ENCODE measurements at places on chromosomes 5 and 9. TPM values are rescaled to one million over a fixed set of nuclear protein-coding genes. Genes with fewer than 3 reads are reported as not detected.

DNA sequence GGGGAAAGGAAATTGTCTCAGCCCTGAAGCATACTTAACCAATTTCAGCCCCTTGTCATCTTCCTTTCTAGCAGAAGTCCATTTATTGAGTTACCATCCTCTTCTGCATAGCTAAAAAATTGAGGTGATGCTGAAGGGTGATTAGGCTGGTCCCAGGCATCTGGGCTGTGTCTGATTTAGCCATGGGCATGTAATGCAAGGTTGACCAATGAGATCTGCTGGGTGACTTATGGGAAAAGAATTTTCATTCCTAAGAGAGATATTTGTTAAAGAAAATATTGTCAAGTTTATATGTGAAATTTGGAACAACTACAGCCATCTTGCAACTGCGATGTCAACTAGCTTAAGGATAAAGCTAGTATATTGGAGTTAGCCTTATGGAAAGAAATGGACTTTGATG is 5.1 kb downstream of the ITGA2 start:
- DNase-seq = no peak

- DNase-seq = no peak
These were observed 341.5 kb downstream of the OSTF1 start for GRCh38 chr9:75429531-75430475.

- no peak for DNase-seq
These were observed 8.2 kb downstream of the TMEM232 start for GRCh38 chr5:110718311-110718710.

DNA sequence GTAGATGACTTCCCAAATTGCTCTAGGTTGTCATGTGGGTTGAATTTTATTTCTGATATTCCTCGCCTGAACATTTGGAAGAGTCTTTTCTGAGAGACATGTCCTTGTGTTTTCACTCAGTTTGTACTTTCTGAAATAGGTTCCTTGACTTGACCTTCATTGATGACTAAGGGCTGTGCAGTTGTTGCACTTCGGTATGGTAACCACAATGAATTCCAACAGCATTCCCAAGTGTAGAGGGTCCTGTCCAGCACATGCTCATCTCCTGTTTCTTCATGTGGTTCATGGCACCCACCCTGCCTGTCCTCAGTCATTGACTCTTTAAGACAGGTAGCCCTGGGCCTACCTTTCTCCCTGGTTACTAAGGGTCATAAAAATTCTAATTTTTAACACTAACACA is 527.8 kb downstream of the MTRR start:
- no peak for DNase-seq

DNA sequence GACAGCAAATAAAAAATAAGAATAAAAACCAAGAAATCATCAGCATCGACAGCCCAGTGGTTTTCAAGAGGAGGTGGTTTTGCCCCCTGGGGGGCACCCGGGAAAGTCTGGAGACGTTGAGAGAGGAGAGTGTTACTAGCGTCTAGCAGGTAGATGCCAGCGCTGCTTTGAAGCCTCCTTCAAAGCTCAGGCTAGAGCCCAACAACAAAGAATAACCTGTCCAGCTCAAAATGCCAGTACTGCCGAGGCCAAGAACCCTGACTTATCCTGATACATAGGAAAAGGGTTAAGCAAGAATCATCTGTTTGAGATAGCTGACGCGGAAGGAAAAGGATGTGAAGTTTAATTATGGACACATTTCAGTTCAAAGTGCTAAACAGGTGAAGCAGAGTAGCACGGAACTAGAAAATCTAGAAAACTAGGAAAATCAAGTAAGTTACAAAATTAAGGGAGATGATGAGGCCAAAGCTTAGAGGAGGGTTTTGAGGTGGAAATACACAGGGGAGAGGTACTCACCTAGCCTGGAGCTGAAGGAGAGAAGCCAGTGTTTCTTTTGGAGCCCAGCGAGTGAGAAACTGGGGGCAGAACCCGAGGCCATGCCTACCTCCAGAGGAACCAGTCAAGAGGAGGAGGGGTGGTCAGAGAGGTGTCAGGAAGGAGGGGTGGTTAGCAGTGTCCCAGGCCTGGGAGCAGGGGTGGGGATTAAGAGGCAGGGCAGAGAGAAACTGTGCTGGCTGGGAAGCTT is 121.0 kb upstream of the RETREG1 start:
- no peak for DNase-seq

GRCh38 chr9:130054820-130055219 is 1.1 kb downstream of the GPR107 start:
- no peak for DNase-seq

The DBH gene
- total RNA-seq = not detected

The FRRS1L gene
- total RNA-seq = 4.3 TPM

DNA sequence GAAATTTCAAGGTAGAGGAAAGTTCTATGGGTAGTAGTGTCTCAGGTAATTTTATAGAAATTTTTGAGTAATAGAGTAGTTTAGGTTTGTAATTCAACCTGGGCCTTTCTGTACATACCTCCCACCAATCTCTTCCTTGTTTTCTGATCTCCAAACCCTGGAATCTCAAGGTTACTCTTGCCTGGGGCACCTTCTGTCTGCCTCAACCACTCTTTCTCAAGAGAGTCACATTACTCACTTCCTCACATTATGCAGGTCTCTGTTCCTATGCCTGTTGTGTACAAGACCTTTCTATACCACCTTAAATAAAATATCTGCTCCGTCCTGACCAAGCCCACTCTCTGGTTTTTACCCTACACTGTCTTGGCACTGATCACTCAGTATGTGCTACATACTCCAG is 412.6 kb upstream of the CTNND2 start:
- DNase-seq = no peak

- DNase-seq = no peak
These were observed 5.0 kb upstream of the C1QTNF3 start for GRCh38 chr5:34047774-34048572.

The TPPP gene
- total RNA-seq = 12.2 TPM

DNA sequence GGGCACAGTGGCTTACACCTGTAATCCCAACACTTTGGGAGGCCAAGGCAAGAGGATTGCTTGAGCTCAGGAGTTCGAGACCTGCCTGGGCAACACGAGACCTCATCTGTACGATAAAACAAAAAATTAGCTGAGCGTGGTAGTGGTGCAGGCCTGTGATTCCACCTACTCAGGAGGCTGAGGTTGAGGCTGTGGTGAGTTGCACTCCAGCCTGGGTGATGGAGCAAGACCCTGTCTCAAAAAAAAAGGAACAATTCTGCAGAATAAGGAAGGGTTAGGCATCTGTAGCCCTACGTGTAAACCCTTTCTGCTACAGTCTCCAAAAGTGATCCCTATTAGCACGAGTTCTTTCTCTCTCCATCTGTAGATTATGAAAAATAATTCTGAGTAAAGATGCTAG is 19.9 kb downstream of the CDC26 start:
- DNase-seq = no peak

- no peak for DNase-seq
These were observed 3.1 kb downstream of the TBC1D9B start for GRCh38 chr5:179904463-179905160.

DNA sequence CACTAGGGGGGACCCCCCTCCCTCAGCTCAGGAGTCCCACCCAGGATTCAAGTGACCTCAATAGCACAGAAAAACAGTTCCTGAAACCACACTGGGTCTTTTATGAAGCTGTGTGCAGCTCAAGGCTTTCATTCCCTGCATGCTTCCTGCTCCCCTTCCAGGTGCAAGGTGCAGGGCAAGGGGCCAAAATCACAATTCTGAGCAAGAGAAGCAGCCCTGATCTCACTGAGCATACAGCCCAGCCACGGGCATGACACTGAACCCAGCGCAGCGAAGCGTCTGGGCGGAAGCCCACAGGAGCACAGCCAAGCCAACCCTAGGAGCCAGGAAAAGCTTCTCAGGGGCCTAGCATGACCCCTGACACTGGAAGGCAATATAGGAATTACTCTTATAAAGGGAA is 62.9 kb downstream of the IRX2 start:
- DNase-seq = no peak

The PCDHA9 gene
- not detected for total RNA-seq

The CTNND2 gene
- total RNA-seq = 8.6 TPM

GRCh38 chr9:20048985-20049384 is 260.1 kb upstream of the SLC24A2 start:
- DNase-seq = no peak

DNA sequence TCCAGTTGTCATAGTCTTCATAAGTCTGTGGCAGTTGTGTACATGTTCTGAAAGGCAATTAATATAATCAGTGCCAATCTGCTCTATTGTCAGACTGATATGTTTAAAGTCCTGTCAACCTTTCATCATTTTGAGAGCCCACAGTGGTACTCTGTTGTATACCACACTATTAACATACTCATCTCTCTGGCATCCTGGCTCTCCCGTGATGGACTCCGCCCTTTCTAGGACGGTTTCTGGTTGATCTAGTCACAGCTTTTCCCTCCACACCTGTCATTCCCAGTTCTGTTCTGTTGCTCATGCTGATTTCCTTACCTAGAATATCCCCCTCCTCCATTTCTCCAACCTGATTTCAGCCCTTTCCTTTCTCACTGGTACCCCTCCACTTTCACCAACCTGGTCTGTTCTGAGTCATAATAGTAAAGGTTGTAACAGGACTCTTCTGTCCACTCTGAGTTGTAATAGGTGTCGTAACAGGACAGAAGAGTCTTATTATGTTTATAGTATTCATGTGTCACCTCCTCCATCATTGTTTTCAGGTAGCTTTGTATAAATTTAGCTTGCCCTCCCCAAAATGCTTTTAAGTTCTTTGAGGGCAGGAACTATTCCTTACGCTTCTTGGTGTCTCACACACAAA is 4.1 kb downstream of the PTCD2 start:
- no peak for DNase-seq

- no peak for DNase-seq
These were observed 85.4 kb upstream of the PLPP1 start for GRCh38 chr5:55620009-55620765.

The PCDHAC1 gene
- 0.51 TPM for total RNA-seq

DNA sequence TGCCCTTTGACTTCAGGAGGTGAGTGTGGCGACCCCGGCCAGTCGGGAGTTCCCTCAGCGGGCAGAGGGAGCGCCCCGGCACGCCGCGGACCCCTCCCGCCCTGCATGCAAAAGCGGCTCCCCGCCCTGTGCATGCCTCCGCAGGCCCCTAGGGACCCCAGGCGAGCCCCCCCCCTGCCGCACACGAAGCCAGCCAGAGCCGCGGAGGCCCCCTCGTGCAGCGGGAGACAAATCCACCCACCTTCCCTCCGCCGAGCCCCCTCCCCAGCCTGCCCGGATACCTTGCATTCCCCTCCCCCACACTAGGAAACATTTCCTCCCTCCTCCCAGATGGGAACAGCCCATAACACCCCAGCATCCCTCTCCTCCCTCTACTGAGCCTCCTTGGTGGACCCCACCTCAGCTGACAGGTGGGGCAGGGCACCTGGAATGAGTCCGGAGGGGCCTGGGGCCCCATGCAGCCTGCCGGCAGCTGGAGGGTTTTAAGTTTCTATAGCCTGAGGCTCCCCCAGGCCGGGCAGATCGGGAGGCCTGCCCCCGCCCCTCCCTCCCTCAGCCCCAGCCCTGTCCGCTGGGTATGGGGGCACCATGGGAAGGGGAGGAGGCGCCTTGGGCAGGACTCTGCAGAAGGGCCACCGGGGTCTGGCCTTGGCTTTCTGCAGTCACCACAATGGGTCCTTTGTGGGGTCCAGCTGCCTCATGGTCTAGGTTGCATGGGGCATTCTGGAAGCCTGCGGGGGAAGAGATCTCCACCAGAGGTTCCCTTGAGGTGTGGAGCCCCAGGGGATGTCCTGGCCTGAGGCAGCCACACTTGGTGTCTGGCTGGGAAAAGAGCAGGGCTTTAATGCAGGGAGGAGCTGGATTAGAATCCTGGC is 601 bp downstream of the ERGIC1 start:
- DNase-seq = no peak

DNA sequence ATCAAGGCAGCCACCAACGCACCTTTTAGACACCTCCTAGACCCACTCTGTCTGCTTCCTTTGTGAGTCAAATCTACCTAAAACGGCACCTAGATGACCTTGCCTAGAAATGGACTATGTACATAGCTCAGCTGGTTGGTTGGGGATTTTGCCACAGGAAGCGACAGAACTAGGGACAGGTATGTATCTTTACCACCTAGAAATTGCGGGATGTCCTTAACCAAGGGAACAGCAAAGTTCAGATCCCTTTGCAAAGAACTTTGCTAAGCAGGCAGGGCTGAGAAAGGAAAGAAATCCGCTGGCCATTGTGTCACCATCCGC is 2.0 kb upstream of the ENC1 start:
- no peak for DNase-seq

- DNase-seq = no peak
These were observed 5.1 kb upstream of the POU5F2 start for GRCh38 chr5:93746406-93747056.

GRCh38 chr5:22669345-22669744 is 183.8 kb downstream of the CDH12 start:
- DNase-seq = no peak

GRCh38 chr5:136891175-136891972 is 526.0 kb upstream of the TRPC7 start:
- no peak for DNase-seq

The KIF20A gene
- 4.3 TPM for total RNA-seq

DNA sequence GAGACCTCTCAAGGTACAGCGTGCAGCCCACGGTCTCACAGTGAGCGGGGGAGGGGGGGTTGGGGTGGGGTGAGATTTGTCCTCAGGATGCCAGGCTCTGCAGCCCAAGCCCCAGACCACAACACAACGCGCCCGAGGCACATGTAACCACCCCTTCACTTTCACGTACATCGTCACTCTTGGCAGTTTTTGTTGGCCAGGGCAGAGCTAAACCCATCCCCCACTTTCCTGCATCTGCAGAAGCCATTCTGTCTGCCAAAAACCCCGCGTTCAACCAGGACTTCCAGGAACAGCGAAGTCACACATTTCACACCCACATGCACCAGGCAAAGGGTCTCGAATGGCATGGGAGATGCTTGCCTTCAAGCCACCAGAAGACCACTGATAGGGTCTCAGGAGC is 9.4 kb upstream of the SMIM23 start:
- no peak for DNase-seq

DNA sequence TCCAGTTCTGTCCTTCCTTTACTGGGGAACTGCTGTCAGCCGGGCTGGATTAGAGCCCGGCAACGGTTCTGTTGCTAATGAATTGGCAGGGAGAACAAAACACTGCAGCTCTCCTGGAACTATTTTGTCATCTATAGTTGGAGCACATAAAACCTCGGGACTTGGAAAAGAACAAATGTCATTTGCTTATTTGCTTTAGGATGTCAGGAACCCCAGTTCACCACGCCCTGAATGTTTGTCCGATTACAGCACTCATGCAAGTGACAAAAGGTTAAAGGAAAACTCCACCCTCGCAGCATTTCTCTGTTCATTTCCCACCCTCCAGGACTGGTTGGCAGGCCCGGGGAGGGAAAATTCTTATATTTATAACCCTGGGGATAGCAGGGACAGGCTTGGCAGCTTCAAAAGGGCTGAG is 66.4 kb upstream of the PLPP1 start:
- DNase-seq = peak; percentile 95

GRCh38 chr5:177433658-177434217 is 7.3 kb downstream of the GRK6 start:
- no peak for DNase-seq

The MSX2 gene
- 3.4 TPM for total RNA-seq

DNA sequence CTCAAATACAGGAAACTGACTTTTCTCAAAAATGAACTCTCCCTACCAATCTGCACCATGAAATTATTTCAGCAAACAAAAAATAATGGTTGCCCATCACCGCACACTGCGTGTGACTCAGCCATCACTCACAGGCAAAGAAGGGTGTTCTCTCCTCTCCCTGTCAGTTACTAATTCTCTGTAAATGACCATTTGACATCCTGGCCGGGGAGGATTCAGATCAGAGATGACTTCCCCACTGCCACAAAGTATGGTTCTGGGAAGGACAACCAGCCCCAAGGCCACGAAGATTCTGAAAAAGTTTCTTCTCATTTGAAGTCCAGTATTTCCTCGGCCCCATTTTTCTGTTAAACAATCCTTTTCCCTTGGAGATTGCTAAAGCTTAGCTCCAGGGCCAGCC is 199.4 kb downstream of the AUH start:
- DNase-seq = peak; percentile 54
